NCI-H2081 (cell line): ENCODE measurements at places on chromosomes 2 and 18.

DNA sequence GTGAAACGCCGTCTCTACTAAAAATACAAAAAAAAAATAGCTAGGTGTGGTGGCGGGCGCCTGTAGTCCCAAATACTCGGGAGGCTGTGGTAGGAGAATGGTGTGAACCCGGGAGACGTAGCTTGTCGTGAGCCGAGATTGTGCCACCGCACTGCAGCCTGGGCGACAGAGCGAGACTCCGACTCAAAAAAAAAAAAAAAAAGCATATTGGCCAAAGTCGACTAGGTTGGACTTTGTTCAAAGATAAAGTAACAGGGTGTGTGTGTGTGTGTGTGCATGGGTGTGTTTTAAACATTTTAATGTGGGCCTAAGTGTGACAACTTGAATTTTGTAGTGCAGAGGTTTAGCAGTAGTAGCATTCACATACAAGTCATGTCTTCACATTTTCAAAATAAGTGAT lies 11.7 kb downstream of the GEMIN6 start:
- no peak for DNase-seq

DNA sequence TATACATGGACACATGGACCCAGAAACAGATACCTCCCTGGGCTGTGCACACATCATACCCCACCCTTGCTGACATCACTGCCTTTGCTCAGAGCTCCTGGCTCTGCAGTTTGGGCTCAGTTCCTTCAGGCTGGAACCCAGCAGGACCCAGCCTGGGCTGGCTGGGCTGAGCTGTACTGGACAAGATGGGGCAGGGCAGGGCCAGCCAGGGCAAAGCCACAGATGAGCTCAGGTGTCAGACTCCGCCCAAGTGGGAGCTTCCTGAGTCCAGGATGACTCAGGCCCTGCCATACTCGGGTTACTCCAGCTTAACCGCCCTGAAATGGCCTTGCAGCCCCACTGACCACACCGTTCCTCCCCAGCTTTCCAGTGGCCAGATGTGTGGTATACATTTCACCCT lies 284.9 kb downstream of the OSR1 start:
- no peak for DNase-seq

DNA sequence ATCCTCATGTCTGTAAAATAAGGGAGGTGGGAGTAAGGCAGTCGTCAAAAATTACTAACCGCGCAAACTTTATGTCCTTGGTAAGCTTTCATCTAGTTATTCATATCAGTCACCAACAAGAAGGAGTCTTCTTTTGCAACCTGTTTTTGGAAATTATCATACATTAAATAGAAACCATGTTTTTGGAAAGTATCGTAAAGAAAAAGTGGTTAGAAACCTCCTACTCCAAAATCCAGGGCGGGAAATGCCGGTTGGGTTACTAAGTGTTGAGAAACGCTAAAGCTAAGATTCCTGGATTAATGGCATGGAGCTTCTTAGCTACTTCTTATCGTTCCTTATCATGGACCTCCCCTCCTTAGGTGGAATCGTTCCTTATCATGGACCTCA lies 778 bp downstream of the BBS5 start:
- DNase-seq: no peak

DNA sequence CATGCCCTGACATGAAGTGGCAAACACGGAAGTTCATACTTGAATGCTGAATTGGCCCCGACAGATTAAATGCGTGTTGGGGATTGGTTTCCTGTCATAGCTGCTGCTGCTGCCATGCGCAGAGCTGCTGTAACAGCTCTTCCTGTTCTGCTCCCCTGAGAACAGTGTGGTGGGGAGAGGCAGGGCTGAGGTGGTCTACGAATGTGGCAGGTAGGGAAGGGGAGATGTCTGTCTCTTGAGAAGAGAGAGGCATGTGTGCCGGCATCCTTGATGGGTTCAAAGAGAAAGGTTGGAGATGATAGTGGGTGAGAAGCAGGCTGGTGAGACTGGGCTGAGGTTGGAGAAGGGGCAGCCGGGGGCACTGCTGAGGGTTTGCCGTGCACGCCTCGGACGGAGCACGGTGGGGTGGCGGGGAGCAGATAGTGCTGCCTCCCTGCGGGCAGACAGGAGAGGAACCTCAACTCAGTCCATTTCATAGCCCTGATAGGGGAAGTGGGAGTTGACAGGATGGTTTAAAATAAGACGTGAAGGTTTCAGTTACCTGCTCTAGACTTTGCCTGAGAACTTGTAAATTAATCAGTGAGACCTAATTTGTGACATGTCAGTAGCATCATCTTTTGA lies 46.1 kb downstream of the TMEM185B start:
- DNase-seq: no peak

- no peak for DNase-seq
Observed at GRCh38 chr2:21715887-21716286, 592.1 kb downstream of the TDRD15 start.

- DNase-seq: no peak
Observed at GRCh38 chr18:76462326-76462694, 32.7 kb downstream of the ZNF516 start.

GRCh38 chr2:44628297-44628696 lies 266.6 kb downstream of the CAMKMT start:
- DNase-seq: no peak

DNA sequence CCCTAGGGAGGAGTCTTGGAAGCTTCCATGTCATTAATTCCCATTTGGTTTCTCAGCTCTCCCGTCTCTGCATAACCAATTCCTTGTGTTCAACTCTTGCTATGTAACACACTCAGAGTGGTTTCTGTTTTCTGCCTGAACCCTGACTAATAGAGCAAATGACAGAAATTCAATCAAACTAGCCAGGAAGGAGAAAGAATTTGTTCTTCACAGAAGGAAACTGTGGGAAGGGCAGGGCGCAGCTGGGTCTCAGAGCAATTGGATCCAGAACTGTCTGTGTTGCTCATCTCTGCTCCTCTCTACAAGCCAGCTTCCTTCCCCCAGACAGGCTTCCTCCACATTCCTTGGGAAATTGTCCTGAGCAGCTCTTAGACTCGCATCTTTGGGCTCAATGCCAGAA lies 269.8 kb downstream of the TNS1 start:
- DNase-seq: no peak

- DNase-seq: no peak
Observed at GRCh38 chr2:64753399-64753798, 99.7 kb upstream of the SERTAD2 start.

- DNase-seq: no peak
Observed at GRCh38 chr2:120601566-120601965, 134.1 kb upstream of the GLI2 start.

DNA sequence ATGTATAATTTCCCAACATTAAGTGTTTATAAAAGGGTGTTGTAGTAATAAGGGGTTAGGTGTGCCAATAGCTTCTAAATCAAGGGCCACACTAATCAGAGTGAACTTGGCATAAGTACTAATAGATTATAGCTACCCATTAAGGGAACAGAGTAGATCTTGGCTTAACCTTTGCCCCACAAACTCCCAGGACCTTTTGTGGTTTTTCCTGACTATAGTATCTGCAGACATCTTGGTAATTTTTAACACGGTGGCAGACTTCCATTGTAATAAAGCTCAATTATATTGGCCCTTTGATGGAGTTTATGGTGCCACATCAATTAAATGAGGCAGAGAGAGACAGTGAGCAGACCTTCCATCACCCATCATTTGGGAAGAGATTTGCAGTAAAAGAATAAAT lies 358.5 kb upstream of the HNRNPA3 start:
- DNase-seq: peak; percentile 53

GRCh38 chr2:117815946-117816345 lies 1.5 kb downstream of the DDX18 start:
- no peak for DNase-seq

DNA sequence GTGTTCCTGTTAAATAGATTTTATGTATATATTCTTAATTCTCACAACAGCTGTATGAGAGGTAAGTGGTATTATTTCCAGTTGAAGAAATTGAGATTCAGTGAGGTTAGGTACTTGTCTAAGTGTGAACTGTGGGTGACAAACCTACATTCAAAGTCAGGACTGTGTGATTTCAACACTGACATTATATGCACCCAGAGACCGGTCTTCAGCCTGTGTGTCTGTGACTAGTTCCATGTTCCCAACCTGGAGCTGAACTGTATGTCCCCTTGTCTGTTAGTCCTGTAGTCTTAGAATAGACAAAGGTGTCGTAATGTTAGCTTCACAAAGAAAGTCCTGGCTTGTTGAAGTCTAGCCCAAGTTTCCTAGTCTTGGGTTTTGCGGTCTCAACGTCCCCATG lies 17.4 kb downstream of the PLEKHB2 start:
- no peak for DNase-seq

GRCh38 chr2:145635706-145636427 lies 1115.9 kb upstream of the ZEB2 start:
- no peak for DNase-seq

DNA sequence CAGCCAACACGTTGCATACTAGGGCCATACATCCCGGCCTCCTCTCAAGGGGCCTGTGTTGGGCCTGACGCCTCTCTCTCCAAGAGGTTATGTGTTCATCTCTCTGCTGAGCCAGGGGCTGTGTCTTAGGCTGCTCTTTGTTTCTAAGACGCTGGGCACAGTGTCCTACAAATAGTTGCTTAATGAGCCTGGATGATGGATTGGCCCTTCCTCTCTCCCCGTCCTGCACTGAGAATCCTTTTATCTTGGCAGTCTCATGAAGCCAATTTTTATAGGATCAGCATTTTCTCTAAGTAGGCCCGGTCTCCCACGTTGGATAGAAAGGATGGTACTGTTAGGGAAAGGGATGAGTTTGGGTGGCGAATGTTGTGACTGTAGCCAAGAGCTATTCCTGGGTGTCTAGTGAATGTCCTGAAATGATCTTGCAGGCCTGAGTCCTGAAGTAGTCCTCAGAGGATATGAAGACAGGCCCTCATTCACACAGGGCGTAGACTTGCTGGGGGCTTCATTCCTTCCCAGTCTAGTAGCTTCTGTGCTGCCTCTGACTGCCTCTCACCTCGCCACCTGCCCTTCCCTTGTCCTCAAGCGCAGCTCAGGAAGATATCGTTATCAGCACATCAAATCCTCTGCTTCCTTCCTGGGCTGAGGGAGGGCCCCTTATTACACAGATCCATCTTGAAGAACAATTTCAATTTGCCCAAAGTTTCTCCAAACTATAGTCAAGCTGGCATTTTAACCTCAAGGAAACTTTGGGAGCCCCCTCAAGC lies 8.8 kb downstream of the LBH start:
- no peak for DNase-seq

DNA sequence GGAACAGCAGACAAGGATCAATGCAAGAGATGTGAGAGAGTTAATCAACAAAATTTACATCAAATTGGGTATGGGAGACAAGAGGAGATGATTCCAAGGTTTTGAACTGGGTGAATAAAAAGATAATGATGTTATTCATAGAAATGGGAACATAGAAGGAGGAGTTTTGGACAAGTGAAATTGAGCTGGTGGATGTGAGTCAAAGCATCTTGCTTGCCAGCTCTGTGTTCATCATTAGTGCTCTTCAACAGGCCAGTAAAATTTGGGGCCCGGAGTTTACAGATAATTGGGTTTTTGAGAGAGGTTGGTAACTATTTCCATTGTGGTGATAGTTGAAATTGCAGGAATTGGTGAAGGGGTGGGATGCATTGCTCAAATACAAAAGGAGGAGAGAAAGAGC lies 69.9 kb upstream of the CAVIN2 start:
- no peak for DNase-seq

DNA sequence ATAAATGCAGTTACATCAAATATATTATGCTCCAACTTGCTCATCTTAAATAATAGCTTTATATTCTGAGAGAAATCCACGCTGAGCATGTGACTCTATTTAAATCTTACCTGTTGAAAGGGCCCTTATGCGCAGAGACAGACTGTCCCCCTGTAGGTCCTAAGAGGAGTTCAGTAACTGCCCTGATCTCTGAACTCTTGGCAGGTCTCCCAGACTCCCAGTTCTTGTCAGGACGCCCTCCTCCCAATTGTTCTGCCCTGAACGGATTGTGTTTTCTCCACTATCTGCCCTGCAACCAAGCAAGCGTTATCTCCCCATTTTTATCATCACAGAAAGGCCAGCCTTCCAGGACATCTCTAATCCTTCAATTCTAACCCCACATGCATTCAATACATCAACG lies 954.6 kb downstream of the TSN start:
- no peak for DNase-seq

DNA sequence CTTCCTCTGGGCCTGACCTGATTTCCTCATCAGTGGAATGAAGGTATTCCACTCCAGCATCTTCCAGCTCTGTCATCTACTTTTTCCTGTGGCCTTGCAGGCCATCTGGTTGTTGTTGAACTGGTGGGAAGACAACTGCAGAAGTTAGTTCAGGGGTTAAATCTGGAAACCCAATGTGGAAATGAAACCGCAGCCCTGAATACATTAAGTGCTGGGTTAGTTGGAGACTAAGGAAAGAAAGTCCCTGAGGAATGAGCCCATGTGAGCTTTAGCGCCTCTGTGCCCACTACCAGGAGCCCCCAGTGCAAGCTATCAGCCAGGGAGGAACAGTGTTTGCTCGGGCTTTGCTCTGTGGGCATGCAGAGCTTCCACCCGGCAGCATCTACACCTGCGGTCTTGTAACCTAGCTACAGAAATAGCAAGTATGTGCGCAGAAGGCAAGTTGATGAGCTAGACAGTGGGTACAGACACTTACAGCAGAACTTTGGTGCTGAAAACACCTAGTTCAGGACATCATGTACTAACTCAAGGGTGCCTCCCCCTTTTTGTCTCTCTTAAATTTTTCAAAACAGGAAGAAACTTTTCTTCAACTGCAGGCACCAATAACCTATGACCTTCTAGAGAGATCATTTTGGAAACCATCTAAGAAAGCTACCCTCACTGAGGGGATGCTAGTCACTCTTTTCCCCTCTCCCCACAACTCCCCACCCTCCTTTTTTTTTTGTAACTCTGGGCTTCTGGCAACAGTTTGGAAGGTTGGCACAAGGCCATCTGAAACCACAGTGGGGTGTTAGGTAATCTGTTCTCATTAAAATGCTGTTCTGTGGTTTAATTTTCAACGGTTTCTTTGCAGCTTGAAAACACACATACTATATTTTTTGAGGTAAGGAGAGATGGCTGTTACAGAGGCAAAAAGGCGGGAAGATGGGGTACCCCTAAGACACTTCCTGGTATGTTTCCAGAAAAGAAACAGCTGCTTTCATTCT lies 18.3 kb upstream of the CXCR4 start:
- DNase-seq: peak; percentile 73
